CD4-positive, alpha-beta T cell treated with Interleukin-17A for 4 hours (primary cell): ENCODE measurements at places on chromosomes 6 and 20.

- no peak for DNase-seq
Observed at GRCh38 chr6:56230976-56231566, 16.3 kb downstream of the COL21A1 start.

GRCh38 chr20:63151554-63152321, 64.2 kb downstream of the YTHDF1 start:
- DNase-seq: no peak

GRCh38 chr6:37261198-37261597, 3.3 kb upstream of the TMEM217 start:
- no peak for DNase-seq

- DNase-seq: no peak
Observed at GRCh38 chr6:128659878-128660622, 139.7 kb upstream of the PTPRK start.

- DNase-seq: no peak
Observed at GRCh38 chr6:136521427-136521826, 28.8 kb downstream of the MAP7 start.

GRCh38 chr6:50716899-50717509, 3.7 kb downstream of the TFAP2D start:
- no peak for DNase-seq

- DNase-seq: no peak
Observed at GRCh38 chr6:35044761-35045421, 96.2 kb downstream of the TCP11 start.
